ENCODE measurements at places on chromosomes 11 and 22.

DNA sequence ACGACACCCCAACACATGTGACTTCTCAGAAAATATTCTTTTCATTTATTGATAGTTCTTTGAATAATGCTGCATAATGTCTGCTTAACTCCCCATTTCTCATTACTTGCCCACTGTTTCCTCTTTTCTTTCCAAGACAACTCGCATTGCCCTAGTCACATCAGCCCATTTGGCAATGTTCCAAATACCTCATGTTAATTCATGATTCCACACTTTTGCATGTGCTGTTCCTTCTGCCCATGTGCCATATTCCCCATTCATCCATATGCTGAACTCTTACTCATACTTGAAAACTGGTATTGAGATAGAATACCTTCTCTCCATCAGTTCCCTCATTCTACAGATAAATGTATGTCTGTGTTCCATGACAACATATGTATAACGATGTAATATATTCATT, 993.7 kb downstream of the OPCML start:
- DNase-seq = no peak

- DNase-seq = no peak
These were observed 143.7 kb downstream of the DBX1 start for GRCh38 chr11:20016526-20016925.

- no peak for DNase-seq
These were observed 38.7 kb downstream of the TPBGL start for GRCh38 chr11:75279273-75279672.

DNA sequence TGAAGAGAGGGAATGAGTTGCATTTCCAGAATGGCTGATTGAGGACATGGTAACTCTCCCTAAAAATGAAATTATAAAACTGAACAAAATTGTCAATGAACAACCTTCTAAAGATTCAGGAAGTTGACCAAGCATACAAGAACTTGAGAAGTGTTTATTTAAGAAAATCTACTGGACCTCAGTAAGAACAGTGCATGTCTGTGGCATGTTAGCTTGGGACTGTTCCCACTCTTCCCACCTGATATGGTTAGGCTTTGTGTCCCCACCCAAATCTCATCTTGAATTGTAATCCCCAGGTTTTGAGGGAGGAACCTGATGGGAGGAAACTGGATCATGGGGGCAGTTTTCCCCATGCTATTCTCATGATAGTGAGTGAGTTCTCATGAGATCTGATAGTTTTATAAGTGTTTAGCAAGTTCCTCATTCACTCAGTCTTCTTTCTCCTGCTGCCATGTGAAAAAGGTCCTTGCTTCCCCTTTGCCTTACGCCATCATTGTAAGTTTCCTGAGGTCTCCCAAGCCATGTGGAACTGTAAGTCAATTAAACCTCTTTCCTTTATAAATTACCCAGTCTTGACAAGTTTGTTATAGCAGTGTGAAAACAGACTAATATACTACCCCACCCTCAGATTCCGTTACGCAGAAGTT, 15.4 kb downstream of the MS4A13 start:
- DNase-seq = no peak

DNA sequence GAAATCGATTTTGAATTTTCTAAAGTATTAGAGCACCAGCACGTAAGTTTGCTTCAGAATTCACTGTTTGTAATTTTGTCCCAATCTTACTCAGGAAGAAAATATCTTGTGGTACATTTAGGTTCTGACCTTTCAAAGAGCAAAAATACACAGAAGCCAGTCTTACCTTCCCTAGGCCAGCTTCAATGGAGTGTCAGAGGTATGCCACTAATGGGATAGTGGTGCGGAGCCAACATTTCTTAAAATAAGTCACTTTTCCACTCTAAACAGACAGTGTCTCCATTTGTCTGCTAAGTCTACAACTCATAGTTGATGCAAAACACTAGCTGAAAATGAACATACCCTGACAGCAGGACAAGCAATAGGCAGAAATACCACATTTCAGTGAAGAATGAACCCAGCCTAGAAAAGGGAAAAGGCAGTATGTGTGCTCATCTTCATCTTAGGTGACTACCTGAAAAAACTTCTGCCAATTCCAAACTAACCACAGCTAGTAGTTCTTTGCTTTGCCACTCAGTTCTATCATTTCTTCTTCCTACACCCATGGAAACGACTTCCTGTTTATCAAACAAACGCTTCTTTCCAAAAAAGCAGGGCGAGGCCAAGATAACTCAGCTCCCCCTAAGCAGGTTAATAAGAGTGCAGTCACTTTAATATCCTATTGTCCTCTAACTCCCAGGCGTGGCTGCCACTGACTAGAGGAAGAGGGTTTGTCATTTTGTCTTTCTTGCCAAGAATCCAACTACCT, 94.0 kb upstream of the APOA1 start:
- no peak for DNase-seq

DNA sequence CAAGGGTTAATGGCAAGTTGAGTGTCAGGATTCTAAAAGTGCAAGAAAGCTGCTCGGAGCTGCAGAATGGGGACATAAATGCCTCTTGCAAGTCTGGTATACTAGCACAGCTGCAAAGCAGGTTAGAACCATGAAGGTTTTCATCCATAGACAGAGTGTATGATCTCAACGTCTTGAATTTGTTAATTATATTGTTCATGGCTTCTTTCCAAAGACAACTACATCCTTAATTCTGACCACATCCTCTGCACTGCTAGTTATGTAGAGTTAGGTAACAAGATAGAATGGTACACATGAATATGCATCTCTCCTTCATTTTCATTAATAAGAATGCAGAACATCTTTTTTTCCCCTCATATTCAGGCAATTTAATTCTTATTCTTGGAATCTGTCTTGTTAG, 34.2 kb downstream of the EXPH5 start:
- DNase-seq = no peak

- DNase-seq = no peak
These were observed at the start of gene SEPTIN5 for GRCh38 chr22:19714312-19715187. TSS of gene SEPTIN5 (plus strand) at chr22:19714503. CDS start at chr22:19714589, 86 bp downstream.

- DNase-seq = no peak
These were observed 30.2 kb downstream of the GGT5 start for GRCh38 chr22:24214467-24215285.

DNA sequence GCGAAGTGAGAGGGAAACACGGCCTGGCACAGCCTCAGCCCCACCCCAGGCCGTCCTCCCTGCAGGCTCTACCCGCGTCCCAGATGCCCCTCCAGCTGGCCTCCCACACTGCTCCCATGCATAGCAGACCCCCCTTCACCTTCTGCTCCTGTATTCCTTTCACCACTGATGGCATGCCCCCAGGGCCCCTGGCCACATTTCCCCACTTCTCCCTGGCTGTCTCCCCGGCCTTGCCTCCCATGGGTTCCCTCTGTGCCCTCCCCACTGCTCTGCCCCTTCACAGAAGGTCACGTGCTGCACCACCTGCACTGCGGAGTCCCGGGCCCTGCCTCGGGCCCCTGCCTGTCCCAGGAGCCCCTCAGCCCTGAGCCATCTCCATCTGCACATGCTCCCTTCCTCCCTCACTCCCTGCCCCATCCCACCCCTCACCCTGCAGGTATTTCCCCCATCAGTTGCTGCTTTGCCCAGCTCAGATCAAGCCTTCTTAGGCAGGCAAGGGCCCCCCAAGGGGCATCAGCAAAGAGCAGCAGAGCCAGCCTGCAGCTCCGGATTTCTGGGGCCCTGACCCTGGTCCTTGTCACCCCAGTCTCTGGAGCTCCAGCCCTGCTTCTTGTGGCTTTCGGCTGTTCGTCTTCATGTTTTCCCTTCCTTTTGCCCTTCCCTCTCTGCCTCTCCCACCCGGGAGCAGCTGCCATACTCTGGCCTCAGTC, 46.4 kb downstream of the GAB4 start:
- DNase-seq = no peak

- DNase-seq = no peak
These were observed 8.9 kb downstream of the TMPRSS6 start for GRCh38 chr22:37100589-37101127.

- DNase-seq = no peak
These were observed 11.8 kb upstream of the PRODH start for GRCh38 chr22:18947905-18948304.

GRCh38 chr11:76642341-76642740, 28.2 kb downstream of the LRRC32 start:
- no peak for DNase-seq

- no peak for DNase-seq
These were observed 2.8 kb upstream of the ROBO4 start for GRCh38 chr11:124900464-124900863.

- no peak for DNase-seq
These were observed 27.3 kb upstream of the WNT7B start for GRCh38 chr22:46004105-46004866.

DNA sequence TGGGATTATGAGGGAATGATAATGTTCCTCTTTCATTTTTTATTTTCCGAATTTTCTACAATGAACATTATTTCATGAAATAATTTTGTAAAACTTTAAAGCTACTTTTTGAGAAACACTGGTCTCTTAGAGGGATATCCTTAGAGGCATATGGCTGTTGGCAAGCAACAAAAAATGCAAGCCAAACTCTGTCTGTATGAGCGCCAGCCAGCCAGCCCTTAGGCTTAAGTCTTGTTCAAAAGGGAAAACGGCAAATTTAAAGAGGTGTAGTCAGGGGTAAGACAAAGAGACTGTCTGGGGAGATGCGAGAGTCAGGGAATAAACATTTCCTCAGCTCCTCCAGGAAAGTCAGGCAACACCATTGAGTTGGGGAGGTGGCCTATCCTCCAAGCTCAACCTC, 22.5 kb downstream of the ASCC2 start:
- no peak for DNase-seq

DNA sequence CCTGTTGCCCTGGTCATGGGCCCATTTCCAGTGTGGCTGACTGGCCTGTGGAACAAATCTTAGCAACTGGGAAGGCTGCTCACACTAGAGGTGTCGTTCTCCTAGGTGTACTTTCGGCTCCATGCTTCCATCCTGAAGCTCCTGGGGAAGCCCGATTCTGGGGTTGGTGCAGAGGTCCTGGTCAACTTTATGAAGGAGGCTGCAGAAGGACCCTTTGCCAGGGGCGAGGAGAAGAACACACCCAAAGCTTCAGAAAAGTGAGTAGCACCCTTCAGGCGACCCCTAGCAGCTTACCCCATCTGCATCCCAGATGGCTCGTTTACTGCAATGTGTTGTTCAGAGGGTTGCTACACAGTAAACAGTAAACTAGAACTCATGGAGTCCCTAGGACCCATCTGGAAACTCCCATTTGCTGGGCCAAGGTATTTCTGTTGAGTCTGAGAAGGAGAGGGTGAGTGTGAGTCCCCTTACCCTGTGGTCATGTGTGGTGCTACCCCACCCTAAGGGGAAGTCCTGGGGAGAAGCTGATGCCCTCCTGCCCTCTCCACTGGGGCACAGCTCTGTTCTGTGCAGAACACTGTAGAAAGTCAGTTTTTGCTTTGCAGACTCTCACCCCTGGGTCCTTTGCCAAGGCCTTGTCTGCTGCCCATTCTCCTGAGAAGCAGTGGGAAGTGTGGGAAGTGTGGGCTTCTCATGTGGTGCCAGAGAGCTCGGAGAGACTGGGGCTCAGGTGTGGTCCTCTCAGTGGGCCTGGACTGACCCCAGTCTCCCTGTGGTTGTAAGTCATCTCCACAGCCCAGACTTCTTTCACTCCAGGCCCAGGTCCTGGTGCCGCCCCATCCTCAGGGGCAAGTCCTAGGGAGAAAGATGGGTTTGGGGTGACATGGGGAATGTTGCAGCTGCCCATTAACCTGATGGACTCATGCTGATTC, 85.0 kb downstream of the CABIN1 start:
- DNase-seq = no peak

DNA sequence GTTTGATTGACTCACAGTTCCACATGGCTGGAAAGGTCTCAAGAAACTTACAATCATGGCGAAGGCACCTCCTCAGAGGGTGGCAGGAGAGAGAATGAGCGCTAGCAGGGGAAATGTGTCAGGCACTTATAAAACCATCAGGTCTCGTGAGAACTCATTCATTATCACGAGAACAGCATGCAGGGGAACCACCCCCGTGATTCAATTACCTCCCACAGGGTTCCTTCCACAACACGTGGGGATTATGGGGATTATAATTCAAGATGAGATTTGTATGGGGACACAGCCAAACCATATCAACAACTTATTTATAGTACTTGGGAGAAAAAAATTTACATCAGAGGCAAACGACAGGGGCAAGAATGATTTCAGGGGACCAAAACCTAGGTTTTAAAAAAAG, 3.0 kb downstream of the ME3 start:
- DNase-seq = no peak

DNA sequence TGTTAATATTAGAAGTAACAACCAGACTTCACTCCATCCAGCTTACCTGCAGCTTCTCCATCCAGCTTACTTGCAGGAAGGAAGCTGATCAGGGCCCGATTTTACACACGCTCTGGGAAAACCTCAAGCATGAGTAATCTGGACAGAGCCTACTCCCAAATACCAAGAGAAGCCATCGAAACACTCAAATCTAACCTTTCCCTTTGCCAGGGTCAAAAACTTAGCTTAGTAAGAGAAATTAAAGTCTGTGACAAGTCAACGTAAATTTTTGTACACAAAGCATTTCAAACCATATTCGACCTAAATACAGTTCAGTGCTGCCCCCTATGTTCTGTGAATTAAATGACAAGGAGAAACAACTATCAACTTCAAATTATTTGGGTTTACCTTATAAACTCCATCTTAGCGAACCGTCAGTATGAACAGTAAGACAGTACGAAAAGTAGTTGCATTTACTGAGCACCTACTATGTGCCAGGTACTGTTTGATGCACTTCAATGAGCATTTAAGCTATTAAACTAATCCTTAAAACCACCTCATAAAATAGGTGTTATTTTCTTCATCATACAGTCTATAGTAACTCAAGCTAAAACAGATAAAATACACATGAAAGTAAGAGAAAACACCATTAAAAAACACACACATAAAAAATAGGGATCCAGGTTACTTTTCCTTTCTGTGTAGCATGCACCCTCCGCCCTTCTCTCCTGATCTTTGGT, 36.9 kb downstream of the ARFGAP3 start:
- no peak for DNase-seq

- DNase-seq = no peak
These were observed 38.3 kb upstream of the CXCR5 start for GRCh38 chr11:118845369-118845768.

DNA sequence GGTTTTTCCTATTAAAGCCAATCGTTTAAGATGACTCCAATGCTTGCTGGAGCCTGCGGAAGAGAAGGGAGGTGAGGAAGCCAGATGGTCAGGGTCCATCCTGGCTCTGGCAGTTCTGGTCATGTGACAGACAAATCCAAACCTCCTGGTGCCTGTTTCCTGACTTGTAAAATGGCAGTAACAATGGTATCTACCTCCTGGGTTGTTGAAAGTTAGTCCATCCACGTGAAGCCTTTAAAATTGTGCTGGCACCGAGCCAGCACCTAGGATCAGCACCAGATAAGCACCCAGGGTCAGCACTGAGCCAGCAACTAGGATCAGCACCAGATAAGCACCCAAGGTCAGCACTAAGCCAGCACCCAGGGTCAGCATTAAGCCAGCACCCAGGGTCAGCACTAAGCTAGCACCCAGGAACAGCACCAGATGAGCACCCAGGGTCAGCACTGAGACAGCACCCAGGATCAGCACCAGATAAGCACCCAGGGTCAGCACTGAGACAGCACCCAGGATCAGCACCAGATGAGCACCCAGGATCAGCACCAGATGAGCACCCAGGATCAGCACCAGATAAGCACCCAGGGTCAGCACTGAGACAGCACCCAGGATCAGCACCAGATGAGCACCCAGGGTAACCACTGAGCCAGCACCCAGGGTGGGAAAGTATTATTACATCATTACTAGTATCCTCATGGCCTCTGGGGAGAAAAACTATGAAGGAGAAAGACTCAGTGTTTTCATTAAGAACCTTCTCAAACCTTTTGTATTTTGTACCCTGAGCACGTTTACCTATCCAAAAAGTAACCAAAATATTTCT, 17.2 kb downstream of the KIAA0930 start:
- no peak for DNase-seq
